Sigmoid colon (tissue), 7 donors: ENCODE measurements at places on chromosomes 5 and 9. TPM values are rescaled to one million over a fixed set of nuclear protein-coding genes. Genes with fewer than 3 reads are reported as not detected.
A peak's percentile ranks its signal among the peaks of the same experiment; 100 is the strongest.

DNA sequence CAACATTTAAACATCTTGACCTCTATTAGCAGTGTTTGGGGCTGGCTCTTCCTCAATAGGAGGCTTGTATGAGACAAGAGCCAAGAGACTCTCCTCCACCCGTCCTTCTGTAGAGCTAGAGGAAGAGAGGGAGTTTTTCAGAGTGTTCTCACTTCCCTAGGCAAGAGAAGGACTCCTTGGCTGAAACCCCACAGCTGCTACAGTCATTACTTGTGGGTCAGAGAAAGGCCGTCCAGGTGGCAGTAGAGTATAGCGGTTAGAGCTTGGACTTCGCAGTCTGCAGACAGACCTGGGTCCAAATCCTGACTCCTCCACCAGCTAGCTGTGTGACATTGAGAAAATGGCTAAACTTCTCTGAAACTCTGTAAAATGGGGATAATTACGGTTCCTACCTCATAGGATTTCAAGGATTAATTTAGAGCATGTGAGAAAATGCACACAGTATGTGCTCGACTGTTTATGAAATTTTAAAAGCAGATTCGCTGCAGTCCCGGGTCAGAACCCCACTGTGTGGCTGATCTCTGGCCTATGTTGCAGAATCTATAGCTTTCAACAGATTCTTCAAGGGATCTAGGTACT lies 80.8 kb upstream of the ARAP3 start:
- no peak for DNase-seq
- no peaks in the 10 kb centered on the region for H3K4me1 ChIP-seq
- no peaks in the 10 kb centered on the region for H3K36me3 ChIP-seq
- H3K27me3 ChIP-seq = peaks cover 11% of the 10 kb centered on the region
- H3K27ac ChIP-seq = no peak overlapping the region

GRCh38 chr9:113164536-113165300 lies 13.9 kb downstream of the SLC31A2 start:
- H3K36me3 ChIP-seq = peaks cover 68% of the 10 kb centered on the region
- DNase-seq = peak; percentile 76
- H3K27me3 ChIP-seq = no peaks in the 10 kb centered on the region
- peak overlapping the region; percentile 5 for H3K27ac ChIP-seq
- peaks cover 7% of the 10 kb centered on the region for H3K4me1 ChIP-seq

Gene TCF7
- 1.8 TPM for polyA plus RNA-seq

Gene CRHBP
- polyA plus RNA-seq = 1.8 TPM

GRCh38 chr5:178113141-178113787 lies at the start of gene N4BP3:
Gene N4BP3, plus strand, starts transcription at chr5:178113532. Its CDS starts 6,052 bp downstream, at chr5:178119584.
- H3K36me3 ChIP-seq = no peaks in the 10 kb centered on the region
- DNase-seq = no peak
- peaks cover 13% of the 10 kb centered on the region for H3K4me1 ChIP-seq
- H3K27ac ChIP-seq = no peak within 1 kb of the TSS
- peaks cover 21% of the 10 kb centered on the region for H3K27me3 ChIP-seq
- H3K4me3 ChIP-seq = peak within 1 kb of the TSS; percentile 38

- H3K4me1 ChIP-seq = peaks cover 4% of the 10 kb centered on the region
- no peaks in the 10 kb centered on the region for H3K27me3 ChIP-seq
- no peak overlapping the region for H3K27ac ChIP-seq
Measured at GRCh38 chr5:142059304-142059940, 46.6 kb upstream of the GNPDA1 start.
